ENCODE measurements at places on chromosomes 16 and 17.

GRCh38 chr16:3149193-3149530, 14.3 kb downstream of the ZNF213 start:
- no peak for DNase-seq

DNA sequence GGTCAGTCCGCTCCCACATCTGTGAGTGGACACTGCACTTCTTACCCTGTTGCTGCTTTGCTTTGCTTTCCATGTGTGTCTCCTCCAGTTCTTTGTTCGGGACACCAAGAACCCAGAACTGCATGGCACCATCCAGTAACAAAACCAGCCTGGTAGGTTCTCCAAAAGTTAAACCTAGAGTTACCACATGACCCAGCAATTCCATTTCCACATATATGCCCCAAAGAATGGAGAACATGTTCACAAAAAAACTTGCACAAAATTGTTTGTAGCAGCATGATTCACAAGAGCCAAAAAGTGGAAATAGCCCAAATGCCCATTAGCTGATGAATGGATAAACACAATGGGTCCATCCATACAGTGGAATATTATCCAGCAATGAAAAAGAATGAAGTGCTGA, 10.3 kb upstream of the CCL22 start:
- DNase-seq: no peak

- no peak for DNase-seq
Measured at GRCh38 chr16:57708168-57708567, 13.6 kb downstream of the DRC7 start.

- DNase-seq: no peak
Measured at GRCh38 chr17:57603978-57604377, 141.1 kb downstream of the CCDC182 start.
